Stimulated activated naive CD4-positive, alpha-beta T cell (primary cell): ENCODE measurements at places on chromosomes 6 and 20.
A peak's percentile ranks its signal among the peaks of the same experiment; 100 is the strongest.

DNA sequence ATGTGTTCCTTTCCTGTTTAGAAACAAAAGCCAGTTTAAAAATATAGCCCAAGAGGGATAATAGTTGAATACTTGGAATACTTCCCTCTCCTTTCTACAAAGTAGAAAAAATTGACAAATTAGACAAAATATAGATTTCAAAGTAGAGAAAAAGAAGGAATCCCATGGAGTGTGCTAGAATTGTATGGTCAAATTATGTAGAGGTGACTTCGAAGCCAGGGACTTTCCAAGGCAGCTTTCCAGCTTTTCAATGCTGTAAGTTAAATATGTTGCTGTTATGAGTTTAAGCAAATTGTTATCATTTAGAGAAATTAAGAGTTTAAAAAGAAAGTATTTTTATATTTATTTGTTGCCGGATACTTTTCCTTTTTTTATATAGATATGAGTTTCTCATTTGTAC lies 415.5 kb upstream of the OPRM1 start:
- no peak for DNase-seq

DNA sequence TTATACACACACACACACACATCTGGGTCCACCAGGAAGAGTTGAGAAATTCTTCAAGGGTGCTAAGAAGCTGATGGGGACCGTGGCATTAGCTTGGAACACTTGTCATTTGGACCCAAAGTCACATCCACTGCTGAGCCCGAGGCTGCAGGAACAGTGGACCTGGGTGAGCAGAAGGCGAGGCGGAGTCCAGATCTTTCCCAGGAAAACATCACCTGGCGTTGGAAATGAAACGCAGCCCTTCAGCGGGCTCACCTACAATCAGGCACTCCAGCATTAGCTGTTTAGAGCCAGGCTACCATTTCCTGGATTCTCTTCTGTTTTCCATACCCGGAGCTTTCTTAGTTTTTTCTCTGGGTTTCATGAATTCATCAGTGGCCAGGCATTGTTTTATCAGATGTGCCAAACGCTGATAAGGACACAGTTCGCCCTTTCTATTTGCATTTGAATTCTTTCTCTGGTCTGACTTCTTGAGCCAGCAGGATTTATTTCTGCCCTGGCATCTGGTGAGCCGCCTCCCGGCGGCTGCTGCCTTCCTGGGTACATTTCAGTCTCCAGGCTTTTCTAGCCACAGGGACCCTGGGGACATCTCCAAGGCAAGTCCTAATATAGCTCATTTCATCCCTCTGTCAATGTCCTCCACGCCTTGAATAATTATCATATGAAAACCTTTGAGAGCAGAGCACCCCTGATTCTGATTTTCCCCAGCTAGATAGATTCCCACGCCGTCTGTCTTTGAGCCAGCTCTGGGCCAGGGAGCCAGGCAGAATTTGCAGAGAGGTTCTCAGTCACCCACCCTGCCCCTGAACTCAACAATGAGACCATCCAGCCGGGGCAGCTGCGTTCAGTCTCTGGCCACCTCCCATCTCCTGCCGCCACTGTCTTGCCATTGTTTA lies 170.9 kb downstream of the TTLL2 start:
- DNase-seq: no peak

- no peak for DNase-seq
Measured at GRCh38 chr6:57209030-57209429, 13.1 kb downstream of the RAB23 start.

- no peak for DNase-seq
Measured at GRCh38 chr20:2851086-2851485, 10.5 kb downstream of the VPS16 start.

GRCh38 chr6:84967389-84967788 lies 203.0 kb upstream of the TBX18 start:
- no peak for DNase-seq

GRCh38 chr6:100370265-100370664 lies 94.5 kb downstream of the SIM1 start:
- DNase-seq: no peak

GRCh38 chr6:157438611-157439111 lies 57.7 kb downstream of the ZDHHC14 start:
- DNase-seq: no peak

- no peak for DNase-seq
Measured at GRCh38 chr20:62258499-62259293, 20.4 kb downstream of the OSBPL2 start.

- no peak for DNase-seq
Measured at GRCh38 chr6:15331143-15331542, 85.3 kb downstream of the JARID2 start.

DNA sequence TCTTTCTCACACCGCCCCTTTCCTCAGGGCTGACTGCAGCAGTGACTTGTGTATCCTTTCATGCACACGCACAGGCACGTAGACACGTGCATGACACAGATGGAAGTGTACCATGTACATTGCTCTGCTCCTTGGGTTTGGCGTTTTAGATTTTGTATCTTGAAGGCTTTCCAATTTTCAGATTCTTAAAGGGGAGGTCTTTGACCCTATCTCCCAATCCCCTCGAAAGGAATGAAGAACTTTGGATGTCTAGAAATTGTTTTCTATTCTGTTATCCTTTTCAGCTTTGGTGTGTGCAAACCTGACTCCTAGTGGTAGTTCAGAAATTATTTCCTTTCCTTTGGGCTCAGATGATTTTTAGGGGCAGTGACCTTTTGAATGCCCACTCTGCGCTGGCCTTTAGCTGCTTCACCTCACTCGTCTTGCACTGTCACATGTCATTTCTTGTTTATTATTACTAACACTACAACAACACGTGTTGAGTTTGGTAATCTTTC lies 63.0 kb downstream of the HIVEP1 start:
- DNase-seq: no peak

- peak; percentile 69 for DNase-seq
Measured at GRCh38 chr20:41135187-41135887, 2.0 kb upstream of the PLCG1 start.

DNA sequence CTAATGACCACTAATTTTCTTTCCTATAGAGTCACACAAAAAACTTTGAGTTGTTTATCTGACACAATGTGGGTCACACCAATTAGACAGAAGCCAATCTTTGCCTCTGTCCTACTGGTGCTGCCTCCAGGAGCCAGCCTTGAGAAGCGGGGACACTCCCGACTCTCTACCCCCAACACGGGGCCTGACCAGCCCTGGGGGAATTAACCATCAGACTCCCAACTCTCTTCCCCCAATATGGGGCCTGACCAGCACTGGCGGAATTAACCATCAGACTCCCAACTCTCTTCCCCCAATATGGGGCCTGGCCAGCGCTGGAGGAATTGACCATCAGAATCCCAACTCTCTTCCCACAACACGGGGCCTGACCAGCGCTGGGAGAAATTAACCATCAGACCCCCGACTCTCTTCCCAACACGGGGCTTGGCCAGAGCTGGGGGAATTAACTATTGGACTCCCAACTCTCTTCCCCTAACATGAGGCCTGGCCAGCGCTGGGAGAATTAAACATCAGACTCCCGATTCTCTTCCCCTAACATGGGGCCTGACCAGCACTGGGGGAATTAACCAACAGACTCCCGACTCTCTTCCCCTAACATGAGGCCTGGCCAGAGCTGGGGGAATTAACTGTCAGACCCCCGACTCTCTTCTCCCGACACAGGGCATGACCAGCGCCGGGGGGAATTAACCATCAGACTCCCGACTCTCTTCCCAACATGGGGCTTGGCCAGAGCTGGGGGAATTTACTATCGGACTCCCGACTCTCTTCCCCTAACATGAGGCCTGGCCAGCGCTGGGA lies 12.5 kb downstream of the CST7 start:
- DNase-seq: no peak

DNA sequence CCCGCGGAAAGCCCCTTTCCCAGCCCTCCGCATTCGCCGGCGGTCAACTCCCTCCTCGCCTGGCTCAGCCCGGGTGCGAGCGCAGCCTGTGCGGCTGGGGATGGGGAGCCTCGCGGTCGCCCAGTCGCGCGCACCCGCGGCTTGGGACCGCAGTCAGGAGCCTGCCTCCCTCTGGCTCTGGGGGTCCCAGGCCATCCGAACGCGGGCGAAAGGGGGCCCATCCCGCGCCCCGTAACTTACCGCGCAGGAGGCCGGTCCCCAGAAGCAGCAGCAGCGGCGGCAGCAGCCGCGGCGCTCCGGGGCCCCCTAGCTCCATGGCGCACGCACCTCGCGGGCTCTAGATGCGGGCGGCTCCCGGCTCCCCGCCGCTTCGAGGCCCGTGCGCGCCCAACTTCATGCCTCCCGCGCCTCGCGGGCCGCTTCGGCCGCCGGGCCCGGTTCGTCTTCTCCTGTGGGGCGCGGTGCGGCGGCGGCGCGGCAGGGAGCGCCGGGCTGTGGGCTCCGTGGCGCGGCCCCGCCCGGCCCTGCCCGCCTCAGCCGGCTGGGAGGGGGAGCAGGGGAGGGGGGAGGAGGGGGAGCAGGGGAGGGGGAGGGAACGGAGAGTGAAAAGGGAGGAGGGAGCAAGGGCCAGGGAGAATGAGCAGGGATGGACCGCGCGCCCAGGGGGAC lies at the start of gene CHRNA4:
Gene CHRNA4 (minus strand): TSS at position 500 of the 669 bp plus-strand sequence. CDS start 184 bp downstream, at position 316.
- DNase-seq: no peak

GRCh38 chr20:7993238-7993637 lies 26.3 kb downstream of the TMX4 start:
- no peak for DNase-seq

DNA sequence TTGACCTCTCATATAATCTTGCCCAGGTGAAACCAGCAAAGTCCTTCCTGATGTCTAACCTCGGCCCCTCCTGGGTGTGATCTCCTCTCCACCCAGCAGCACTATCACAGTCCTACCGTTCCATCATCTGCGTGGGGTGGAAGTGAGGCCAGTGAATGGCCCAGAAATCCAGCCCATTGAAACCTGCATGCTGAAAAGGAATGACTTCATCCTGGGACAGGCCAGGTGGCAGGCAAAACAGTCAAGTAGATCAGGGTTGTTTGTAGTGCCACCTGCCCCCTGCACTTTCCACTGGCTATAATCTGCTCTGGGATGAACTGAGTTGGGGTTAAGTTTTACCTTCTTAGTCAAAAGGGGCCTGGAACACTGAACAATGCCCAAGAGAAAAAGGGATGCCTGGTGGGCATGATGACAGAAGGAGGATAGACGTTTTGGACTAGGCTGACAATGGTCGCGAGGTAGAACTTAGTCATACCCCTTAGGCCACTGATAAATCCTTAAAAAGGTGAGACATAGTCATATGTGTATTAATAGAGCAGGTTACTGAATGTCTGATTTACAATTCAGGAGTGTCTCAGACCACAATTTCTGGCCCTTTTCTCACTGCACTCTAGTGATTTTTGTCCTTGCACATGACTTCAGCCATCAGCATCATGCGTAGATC lies 8.1 kb upstream of the HSP90AB1 start:
- DNase-seq: no peak

GRCh38 chr6:137473598-137473997 lies 20.6 kb downstream of the OLIG3 start:
- no peak for DNase-seq

- no peak for DNase-seq
Measured at GRCh38 chr6:126064748-126065401, 78.5 kb downstream of the TRMT11 start.

GRCh38 chr6:87702589-87702945 lies 534 bp upstream of the AKIRIN2 start:
- no peak for DNase-seq

- no peak for DNase-seq
Measured at GRCh38 chr20:44301285-44301684, 9.7 kb downstream of the FITM2 start.

DNA sequence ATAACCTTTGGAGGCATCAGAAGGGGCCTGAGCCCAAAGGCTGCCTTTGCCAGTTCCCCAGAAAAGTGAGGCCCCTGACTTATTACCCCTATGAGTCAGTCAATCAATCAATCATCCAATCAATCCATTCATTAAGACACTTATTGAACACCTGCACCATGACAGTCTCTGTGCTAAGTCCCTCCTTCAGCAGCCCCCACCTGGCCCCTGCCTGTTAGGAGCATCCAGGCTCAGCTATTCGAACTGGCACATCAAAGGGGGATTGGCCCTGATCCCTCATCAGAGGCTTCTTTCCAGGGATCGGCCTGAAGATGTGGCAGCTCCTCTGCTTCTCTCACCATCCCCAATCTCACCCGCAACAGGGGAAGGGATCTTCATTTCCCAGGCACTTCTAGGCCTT lies 27.7 kb upstream of the VEGFA start:
- no peak for DNase-seq

GRCh38 chr6:78192057-78192456 lies 539.2 kb downstream of the MEI4 start:
- no peak for DNase-seq

- no peak for DNase-seq
Measured at GRCh38 chr20:12433724-12434123, 516.0 kb downstream of the BTBD3 start.

- DNase-seq: no peak
Measured at GRCh38 chr20:46255440-46256104, 52.7 kb downstream of the CDH22 start.

DNA sequence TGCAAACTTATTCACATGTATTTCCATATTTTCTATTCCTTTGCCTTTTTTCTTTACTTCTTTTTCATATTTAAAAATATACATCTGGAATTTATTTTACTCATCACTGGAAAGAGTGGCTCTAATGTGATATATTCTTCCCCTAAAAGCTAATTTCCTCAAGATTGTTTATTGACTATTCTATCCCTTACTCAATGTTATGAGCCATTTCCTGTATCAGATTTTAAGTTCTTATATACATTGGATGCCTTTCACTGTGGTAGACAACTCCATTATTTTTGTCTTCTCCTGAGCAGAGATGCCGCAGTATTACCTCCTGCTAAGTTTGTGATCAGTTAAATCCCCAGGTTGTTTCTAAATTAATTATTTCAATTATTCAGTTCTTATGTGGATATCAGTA lies 418.4 kb upstream of the JAG1 start:
- DNase-seq: no peak

GRCh38 chr20:29318871-29319461 lies 1938.5 kb upstream of the DEFB115 start:
- DNase-seq: no peak

DNA sequence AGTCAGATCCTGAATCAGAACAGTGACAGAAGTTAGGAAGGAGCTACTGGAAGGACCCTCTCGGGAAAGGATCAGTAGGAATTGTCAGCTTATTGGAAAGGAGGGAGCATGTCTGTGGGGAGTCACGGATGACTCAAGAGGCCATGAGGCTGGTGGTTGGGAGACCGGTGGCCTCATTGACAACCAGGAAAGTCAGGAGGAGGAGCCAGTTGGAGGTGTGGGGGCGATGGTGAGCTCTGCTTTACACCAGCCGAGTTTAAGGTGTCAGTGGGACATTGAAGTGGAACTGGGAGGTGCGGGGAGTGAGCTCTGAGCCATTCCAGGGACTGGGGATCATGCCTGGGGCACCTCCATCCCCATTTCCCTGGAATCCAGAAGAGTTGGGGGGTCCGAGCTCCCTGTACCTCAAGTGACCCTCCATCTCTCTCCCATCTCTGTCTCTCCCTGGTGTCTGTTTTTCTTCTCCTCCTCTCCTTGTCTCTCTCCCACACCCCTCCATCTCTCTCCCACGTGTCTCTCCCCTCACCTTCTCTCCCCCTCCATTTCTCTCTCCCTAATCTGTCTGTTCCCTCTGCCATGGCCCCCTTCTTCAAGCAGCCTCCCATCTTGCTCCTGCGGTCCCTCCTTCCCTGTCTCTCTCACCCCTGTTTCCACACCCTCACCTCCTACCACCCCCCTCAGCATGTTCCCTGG lies 14.3 kb upstream of the ZBTB9 start:
- no peak for DNase-seq

GRCh38 chr6:89611666-89612065 lies 26.9 kb downstream of the LYRM2 start:
- DNase-seq: no peak

- DNase-seq: peak; percentile 32
Measured at GRCh38 chr6:1381481-1382330, 7.7 kb upstream of the FOXF2 start.

GRCh38 chr6:11917951-11918738 lies 94.0 kb upstream of the HIVEP1 start:
- no peak for DNase-seq
